A549 (cell line): ENCODE measurements at places on chromosomes 2 and 18.

GRCh38 chr18:25896956-25897355 lies 193.5 kb downstream of the SS18 start:
- no peak for DNase-seq

- DNase-seq, result no peak
Measured at GRCh38 chr2:157336137-157337010, 10.8 kb upstream of the ERMN start.

DNA sequence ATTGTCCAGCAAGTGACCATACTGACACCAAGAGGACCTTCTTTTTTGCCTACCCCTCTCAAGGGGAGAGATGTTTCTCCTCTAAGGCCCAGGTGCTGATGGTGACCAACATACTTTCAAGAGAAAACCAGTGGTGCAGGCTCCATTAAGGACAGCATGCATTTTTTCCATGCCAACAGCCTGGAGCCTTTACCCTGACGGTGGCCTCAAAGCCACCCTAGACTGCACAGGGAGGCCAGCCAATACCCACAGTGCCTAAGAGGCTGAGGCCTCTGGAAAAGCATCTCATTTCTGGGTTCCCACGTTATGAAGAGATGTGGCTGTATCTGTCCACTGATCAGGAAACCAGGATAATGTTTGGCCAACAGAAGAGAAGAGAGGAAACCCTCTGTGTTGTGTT lies 19.3 kb downstream of the SPRED2 start:
- no peak for DNase-seq

DNA sequence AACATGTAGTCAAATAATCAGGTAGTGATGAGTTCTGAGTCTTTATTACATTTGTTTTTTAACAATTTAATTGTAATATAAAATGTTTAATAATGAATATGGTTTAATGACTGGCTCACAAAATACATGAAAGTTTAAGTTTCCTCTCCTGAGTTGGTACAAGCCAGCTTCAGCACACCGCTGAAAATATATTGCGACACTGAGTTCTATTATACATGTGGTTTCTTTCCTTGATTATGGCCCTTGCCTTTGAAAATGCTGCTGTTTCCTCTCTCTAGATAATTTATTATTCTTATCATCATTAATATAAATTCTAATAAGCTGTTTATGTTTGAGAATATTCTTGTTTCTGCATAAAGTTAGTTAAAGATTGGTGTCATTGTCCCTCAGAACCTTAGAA lies 249.3 kb downstream of the PARD3B start:
- DNase-seq, result no peak

- DNase-seq, result no peak
Measured at GRCh38 chr2:100739735-100740432, 80.1 kb upstream of the NPAS2 start.

GRCh38 chr2:119214453-119215037 lies 9.1 kb upstream of the STEAP3 start:
- DNase-seq, result no peak

- DNase-seq, result no peak
Measured at GRCh38 chr2:215613280-215613679, 177.4 kb upstream of the FN1 start.

GRCh38 chr18:54260396-54261072 lies 8.8 kb upstream of the POLI start:
- no peak for DNase-seq

DNA sequence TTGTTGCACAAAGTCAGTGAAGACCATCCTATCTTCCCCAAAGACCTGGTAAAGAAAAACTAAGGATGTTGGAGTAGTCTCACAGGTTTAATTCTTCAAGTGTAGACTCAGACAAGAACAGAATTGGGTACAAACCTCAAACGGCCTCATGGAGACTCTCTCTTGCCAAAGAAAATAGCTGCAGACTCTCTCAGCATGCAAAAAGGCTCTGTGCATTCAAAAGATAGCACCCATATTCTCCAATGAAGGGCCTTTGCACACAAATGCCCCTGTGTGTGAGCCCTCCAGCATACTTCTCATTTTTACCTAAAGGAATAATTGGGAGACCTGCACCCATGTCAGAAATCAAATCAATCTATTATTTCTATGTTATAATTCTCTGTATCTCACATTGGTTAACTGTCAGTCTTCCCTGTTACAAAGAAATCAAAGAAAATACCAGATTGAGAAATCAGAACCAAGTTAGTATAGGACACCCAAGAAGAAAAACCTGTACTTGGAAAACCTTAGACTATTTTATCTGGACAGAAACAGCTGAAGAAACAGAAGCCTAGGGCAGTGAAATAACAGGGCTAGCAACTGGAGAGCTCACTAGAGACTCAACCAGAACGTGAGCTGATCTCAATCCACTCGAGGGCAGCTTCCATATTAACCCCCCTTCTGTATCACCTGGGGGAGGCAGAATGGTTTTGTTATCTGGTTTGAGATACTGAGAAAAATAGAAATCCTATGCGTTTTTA lies 134.7 kb upstream of the DNAJC10 start:
- no peak for DNase-seq

GRCh38 chr2:217361483-217361880 lies 501.6 kb upstream of the TNP1 start:
- no peak for DNase-seq

- DNase-seq, result peak; percentile 47
Measured at GRCh38 chr2:54577035-54577434, 120.9 kb downstream of the SPTBN1 start.

- DNase-seq, result no peak
Measured at GRCh38 chr2:138782383-138782782, 2.2 kb upstream of the NXPH2 start.

DNA sequence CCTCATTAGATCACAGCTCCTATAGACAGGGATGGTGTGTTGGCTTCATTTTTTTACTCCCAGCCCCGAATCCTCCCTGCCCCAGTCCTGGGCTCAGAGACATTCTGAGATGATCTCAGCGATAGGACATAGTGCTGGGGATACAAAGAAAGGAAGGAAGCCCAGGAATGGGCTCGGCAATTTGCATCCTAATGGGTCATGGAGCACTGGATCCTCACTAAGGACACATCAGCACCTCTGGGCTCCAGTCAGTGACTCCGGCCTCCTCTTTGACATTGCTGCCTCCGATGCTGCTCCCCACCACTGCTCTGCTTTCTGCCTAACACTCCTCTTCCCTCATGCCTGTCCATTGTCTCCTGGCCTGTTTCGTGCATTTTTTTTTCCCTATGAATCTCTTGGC lies 489.1 kb downstream of the STK39 start:
- no peak for DNase-seq

DNA sequence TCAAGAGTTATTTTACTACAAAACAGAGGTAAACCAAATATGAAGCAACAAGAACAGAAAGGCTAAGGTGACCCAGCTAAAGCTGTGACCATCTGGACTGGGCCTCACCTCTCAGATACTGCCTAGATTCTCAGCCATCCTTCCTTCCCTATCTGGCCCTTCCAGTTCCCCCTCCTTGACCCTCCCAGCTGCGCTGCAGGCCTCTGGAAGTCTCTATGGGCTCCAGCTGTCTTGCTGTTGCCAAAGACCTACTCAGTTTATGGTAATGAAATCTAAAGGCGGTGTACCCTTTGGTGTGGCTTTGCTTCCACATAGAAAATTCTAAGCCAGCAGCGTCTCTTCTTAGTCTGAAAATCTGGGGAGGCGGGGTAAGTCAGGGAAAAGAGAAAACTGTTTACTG lies 55.7 kb downstream of the ARHGEF33 start:
- DNase-seq, result no peak

GRCh38 chr2:31384351-31384750 lies 30.2 kb downstream of the XDH start:
- DNase-seq, result peak; percentile 81
